ENCODE measurements at places on chromosomes 6 and 20.

DNA sequence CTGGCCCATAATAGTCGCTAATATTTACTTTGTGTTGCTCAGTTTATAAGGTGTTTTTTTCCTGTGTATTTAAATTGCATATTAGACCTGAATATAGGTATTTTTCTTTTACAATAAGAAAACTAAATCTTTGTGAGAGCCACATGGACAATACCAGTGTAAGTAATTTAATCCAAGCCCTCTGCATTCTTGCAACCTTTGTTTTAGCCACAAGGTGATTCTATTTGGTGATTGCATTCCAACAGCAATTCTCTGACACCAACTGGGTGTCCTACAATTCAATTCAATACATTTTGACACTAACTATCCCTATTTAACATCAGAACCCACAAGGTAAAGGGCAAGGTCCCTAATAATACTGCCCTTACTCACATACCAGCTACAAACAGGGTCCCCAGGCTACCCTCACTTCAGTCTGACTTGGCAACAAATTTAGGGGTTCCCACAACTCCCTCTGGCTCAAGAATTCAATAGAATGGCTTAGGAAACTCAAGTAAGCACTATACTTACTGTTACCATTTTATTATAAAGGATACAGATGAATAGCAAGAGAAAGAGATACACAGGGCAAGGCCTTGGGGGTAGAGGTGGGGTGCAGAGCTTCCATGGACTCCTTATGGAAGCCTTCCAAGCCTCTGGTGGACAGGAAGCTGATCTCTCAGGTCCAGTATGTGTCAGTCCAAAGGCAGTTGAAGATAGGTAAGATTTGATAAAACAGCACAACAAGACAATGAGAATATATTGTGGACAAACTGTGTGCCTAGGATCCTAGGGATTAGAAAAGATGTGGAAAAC is 169.3 kb downstream of the CD83 start:
- DNase-seq = no peak

DNA sequence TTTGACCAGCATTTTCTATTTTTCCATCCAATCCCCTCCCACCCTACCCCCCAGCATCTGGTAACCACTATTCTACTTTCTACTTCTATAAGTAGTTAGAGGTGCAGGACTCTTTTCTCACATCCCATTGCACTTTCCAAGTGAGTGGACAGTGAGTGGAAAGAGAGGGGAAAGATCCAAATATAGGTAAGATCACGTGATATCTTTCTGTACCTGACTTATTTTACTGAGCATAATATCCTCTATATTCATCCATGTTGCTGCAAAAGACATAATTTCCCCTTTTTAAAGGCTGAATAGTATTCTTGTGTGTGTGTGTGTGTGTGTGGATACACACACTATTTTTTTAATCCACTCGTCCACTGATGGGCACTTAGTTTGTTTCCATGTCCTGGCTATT is 18.1 kb downstream of the RBM24 start:
- no peak for DNase-seq

GRCh38 chr20:33209789-33210188 is 7.4 kb upstream of the BPIFA3 start:
- DNase-seq = peak; percentile 41

- no peak for DNase-seq
Observed at GRCh38 chr20:20229595-20229994, 138.3 kb upstream of the INSM1 start.

- DNase-seq = no peak
Observed at GRCh38 chr20:63497138-63497945, 1.5 kb downstream of the EEF1A2 start.

GRCh38 chr6:70507161-70507560 is 59.6 kb upstream of the SDHAF4 start:
- no peak for DNase-seq

Measured in amniotic stem cell (primary cell).